ENCODE measurements at places on chromosomes 6 and 20.

GRCh38 chr20:10177326-10177725 is 41.3 kb upstream of the SNAP25 start:
- DNase-seq: no peak

GRCh38 chr6:154848580-154848979 is 115.4 kb downstream of the SCAF8 start:
- no peak for DNase-seq

GRCh38 chr20:50477239-50477872 is 32.8 kb upstream of the PTPN1 start:
- no peak for DNase-seq

GRCh38 chr6:153976921-153977693 is 61.9 kb upstream of the OPRM1 start:
- DNase-seq: no peak

- no peak for DNase-seq
These were observed 51.9 kb upstream of the PTPRK start for GRCh38 chr6:128572294-128572693.

DNA sequence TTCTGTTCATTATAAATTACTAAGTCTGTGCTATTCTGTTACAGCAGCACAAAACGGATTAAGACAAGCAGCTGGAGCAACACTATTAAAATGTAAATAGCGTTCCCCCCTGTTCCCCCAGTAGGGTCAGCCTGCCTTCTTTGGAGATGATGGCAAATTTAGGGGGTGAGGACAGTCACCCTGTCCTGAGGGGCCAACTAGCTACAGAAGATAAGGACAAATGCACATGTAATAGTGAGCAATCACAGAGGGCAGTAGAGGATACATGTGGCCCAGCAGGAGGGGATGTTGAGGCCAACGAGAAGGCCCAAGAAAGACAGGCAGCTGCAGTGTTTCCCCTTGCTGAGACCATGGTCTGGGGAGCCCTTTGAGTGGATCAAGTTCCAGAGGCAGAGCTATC is 266.7 kb upstream of the CDYL start:
- DNase-seq: no peak

DNA sequence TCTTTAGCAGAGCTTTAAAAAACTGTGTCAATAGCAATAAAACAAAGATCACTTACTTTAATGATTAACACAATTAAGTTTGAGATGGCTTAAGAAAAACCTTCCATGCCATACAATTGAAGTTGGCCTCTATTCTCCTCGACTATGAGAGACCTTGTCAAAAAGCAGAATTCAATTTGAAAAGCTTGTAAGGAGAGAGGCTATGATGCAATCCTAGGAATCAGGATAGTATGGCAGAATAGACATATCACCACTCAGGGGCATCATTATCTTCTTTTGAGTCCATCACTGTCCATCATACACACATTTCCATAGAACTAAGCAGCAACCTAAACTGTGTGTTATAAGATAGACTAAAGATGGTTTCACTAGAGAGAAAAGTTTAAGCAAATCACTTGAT is 17.2 kb downstream of the TBC1D7 start:
- no peak for DNase-seq

GRCh38 chr20:24952376-24953208 is 3.5 kb downstream of the CST7 start:
- peak; percentile 62 for DNase-seq

DNA sequence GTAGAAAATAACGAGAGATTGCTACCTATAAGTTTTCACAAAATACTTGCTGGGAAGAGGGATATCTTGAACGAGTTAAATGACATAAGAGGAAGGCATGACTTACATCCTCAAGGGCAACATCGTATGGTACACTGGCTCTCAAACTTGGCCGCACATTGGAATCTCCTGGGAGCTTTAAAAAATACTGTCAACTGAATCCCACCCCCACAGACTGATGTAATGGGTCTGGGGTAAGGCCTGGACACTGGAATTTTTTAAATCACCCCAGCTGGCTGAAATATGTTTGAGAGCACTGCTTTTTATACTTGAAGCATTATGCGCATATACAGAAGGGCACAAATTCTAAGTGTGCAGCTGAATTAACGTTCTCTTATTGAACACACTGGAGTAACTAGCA is 8.0 kb upstream of the TSHZ2 start:
- no peak for DNase-seq

- no peak for DNase-seq
These were observed 15.3 kb upstream of the C6orf58 start for GRCh38 chr6:127561660-127562059.

GRCh38 chr20:571754-572441 is 28.3 kb upstream of the CSNK2A1 start:
- no peak for DNase-seq

- DNase-seq: no peak
These were observed 4.9 kb downstream of the CDH22 start for GRCh38 chr20:46303176-46303956.

DNA sequence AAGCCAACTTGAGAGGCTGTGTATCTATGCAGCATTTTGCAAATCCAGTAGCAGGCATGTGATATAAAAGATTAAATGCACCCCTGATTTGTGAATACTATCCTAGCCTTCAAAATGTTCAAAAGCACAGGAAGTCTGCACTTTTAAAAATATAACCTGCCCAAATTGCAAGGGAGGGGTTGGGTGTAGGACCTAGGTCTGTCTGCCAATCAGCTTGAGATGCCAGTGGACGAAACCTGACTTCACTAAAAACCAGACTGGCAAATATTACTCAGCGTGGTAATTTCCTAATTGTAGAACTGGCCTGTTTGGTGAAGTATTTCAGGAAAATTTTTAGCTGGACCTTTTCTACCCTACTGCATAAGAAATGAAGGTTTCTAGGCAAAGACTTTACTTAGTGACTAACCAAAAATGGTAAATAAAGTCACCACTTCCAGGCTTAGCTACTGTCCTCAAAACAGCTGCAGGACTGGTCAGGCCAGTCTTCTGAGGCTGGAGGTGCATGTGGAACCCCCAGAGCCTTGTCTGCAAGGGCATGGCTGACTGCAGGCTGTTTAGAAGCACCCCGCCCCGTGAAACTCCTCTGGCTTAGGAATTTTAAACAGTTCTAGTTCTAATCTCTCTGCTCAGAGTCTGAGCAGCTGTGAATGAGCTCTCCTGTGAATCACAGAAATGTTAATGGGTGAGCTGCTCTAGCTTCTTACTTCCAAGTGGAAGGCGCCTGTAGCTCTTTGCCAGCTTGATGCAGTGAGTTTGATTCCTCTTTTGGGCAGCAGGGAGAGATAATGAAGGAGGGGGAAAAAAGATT is 104.4 kb upstream of the ESR1 start:
- no peak for DNase-seq

DNA sequence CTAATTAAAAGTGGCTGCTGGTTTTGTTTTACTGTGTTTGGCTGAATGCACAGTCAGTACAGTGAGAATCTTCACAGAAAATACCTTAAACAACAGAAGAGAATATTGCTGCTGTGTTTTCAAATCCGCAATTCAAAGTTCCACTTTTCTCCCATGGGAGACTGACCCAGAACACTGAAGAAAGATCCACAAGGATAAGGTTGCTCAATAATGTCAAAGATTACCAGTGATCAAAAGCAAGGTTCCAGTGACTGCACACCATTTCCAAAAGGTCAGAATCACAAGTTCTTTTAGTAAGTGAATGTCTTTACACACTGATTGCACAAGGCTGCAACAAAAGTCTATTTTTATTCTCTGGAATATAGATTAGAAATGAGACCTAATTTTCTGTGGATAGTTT is 82.3 kb downstream of the EPHA7 start:
- DNase-seq: no peak

- DNase-seq: no peak
These were observed 74.5 kb downstream of the HUS1B start for GRCh38 chr6:582370-582769.

- no peak for DNase-seq
These were observed 2.1 kb downstream of the STX11 start for GRCh38 chr6:144152334-144152900.

GRCh38 chr6:19268718-19269117 is 568.5 kb upstream of the ID4 start:
- DNase-seq: no peak

GRCh38 chr20:1792274-1792673 is 102.9 kb upstream of the SIRPA start:
- DNase-seq: no peak

DNA sequence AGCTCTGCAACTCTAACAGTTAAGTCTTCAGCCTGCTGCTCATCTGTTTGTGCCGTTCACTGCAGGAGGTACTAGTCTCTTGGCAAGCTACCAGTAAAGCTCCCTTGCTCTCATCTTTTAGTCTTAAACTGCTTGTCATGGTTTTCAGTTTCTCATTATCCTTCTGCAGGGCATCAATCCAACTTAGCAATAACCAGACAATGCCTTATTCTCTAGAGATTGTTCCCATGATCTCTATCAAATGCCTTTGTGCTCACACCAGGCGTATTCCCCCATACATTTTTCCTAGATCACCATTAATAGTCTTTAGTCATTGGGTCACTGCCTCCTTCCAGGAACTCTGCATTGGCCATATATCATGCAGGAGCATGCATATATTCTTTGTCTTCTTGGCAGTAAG is 171.3 kb downstream of the GRM1 start:
- no peak for DNase-seq

DNA sequence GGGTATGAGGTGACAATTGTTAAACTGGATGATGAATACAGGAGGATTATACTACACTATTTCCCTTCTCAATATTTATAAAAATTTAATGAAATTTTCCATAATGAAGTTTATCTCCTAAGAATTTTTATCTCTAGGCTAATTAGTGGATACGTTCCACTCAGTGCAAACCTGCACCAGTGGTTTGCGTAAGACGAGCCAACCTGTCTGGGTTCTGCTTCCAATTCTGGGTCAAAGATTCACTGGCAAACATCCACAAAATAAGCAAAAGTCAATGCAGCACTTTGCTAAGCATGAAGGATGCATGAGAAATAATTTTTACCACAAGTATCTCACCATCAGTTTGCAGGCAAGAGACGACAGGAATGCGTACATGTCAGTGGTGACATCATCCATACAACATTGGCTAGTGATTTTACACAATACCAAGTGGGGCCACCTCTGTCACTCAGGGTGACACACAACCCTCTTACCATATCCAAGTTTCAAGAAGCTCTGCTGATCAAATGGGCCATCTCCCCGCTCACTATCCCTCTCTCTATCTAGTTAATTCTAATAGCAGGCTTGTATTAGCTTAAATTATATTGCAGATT is 51.7 kb downstream of the FAM50B start:
- no peak for DNase-seq

GRCh38 chr20:13567663-13568062 is 71.1 kb downstream of the TASP1 start:
- DNase-seq: no peak

- no peak for DNase-seq
These were observed 32.9 kb upstream of the EYA4 start for GRCh38 chr6:133208183-133208755.

- no peak for DNase-seq
These were observed 11.6 kb upstream of the CALHM6 start for GRCh38 chr6:116449565-116449964.

- no peak for DNase-seq
These were observed 66.6 kb upstream of the CTNNBL1 start for GRCh38 chr20:37627060-37627766.

DNA sequence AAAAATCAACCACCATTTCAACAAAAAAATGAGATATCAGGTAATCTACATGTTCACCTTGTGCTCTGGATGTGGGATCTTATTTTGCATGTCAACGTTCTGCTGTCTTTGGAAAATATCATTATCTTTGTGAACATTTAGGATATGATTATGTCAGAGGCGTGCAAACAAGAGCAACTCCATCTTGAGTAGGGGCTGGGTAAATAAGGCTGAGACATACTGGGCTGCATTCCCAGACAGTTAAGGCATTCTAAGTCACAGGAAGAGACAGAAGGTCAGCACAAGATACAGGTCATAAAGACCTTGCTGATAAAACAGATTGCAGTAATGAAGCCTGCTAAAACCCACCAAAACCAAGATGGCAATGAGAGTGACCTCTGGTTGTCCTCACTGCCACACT is 28.8 kb upstream of the ZBTB24 start:
- DNase-seq: no peak

GRCh38 chr20:3866464-3866863 is 19.8 kb downstream of the MAVS start:
- no peak for DNase-seq

- DNase-seq: no peak
These were observed 22.2 kb downstream of the PGBD1 start for GRCh38 chr6:28303570-28303969.

DNA sequence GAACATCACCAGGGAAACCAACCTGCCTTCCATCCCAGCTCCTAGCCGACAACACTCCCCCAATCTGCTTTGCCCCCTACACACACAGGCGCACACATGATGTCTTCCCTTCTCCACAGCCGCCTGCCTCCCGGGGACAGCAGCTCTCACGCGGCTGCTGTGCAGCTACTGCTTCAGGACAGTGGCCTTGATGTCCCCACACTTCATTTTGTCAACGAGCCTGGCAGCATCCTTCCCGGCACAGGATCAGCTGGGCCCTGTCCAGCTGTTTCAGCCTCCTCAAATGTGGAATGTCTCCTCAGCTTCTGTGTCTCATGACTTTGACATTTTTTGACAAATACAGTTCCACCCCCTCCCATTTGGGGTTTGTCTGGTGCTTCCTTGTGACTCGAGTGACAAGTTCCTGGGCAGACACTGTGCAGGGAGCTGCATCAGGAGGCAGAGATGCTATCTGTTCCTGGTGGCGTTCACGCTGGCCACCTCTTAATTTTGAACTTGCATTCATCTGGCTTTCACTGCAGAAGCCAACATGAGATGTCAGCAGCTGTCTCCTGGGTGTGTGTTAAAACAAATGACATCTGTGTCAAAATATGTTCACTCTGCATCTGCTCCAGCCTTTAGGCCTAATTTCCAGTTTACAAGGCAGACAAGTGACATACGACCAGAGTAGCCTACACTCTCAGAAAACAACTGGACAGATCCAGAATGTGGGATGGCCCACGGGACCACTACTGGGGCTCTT is 57.2 kb downstream of the GINS1 start:
- DNase-seq: peak; percentile 4

DNA sequence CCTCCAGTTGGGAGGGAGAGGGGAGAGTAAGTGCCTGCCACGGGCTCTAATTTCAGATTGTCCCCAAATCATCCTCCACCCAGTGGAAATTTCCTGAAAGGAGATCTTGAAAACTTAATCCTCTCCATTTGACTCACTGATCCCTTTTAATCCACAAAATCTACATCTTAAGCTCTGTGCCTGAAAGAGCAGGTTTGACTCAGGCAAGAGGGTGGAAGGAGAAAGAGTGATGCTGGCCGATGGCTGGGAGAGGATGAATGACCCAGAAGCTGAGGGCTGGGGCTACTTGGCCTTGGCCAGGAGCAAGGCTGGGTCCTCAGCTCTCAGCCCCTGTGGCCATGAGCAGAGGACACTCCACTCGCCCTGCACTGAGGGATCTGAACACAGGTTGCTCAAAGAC is 8.1 kb downstream of the BPIFA2 start:
- DNase-seq: no peak

All from activated effector memory CD4-positive, alpha-beta T cell treated with anti-CD3 and anti-CD28 coated beads, Interleukin-2, amount 50 U/mL, for 16 hours (primary cell).